ENCODE measurements at places on chromosomes 3 and 15. TPM values are rescaled to one million over a fixed set of nuclear protein-coding genes. Genes with fewer than 3 reads are reported as not detected.
A peak's percentile ranks its signal among the peaks of the same experiment; 100 is the strongest.

The USP4 gene
- total RNA-seq, result 116 TPM

The KY gene
- total RNA-seq, result not detected

The ZIC1 gene
- not detected for total RNA-seq

The COL8A1 gene
- total RNA-seq, result 0.12 TPM

The CFAP20DC gene
- total RNA-seq, result 0.83 TPM

DNA sequence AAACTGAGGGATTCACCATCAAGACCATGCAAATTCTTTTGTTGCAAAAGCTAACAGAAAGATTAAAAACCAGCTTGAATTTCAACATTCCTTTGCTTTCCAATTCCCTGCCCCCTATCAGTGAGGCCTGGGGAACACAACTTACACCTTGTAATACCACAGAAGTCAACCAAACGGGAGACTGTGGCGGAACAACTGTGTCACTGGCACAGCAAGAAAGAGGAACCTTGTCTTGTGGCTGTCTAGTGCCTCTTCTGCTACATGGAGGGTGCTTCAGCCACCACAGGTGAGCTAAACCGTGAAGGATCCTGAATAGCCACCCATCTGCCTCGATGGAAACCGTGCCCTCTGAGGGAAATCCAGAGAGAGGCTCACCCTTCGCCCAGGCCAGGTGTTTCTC, 11.4 kb downstream of the CCDC12 start:
- H3K4me1 ChIP-seq, result peaks cover 73% of the 10 kb centered on the region
- peaks cover 33% of the 10 kb centered on the region for H3K36me3 ChIP-seq
- DNase-seq, result peak; percentile 71
- no peaks in the 10 kb centered on the region for H3K27me3 ChIP-seq

DNA sequence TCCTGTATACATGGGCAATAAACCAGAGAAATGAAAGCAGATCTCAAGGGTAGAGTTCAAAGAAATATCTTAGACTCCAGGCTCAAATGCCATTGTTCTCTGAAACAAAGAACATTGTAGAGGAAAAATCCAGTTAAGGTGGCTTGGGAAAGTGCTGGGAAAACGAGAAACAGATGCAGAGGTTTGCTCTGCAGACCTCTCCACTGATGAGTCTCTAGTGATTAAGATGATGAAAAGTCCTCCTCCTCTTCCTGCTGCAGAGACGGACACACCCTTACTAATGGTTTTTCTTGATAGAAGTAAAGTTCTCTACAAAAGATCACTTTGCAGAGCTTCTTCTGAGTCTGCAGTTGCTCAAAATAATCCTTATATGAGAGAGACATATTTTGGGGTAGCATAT, 264.7 kb downstream of the GABRG3 start:
- no peaks in the 10 kb centered on the region for H3K4me1 ChIP-seq
- no peak overlapping the region for H3K4me3 ChIP-seq
- H3K27ac ChIP-seq, result no peak overlapping the region
- no peaks in the 10 kb centered on the region for H3K36me3 ChIP-seq
- no peak for DNase-seq
- no peaks in the 10 kb centered on the region for H3K27me3 ChIP-seq

GRCh38 chr3:36876181-36876936, 68.5 kb downstream of the TRANK1 start:
- peak; percentile 71 for DNase-seq
- H3K4me1 ChIP-seq, result peaks cover 21% of the 10 kb centered on the region
- no peaks in the 10 kb centered on the region for H3K36me3 ChIP-seq
- H3K27ac ChIP-seq, result peak overlapping the region; percentile 89
- H3K27me3 ChIP-seq, result no peaks in the 10 kb centered on the region

DNA sequence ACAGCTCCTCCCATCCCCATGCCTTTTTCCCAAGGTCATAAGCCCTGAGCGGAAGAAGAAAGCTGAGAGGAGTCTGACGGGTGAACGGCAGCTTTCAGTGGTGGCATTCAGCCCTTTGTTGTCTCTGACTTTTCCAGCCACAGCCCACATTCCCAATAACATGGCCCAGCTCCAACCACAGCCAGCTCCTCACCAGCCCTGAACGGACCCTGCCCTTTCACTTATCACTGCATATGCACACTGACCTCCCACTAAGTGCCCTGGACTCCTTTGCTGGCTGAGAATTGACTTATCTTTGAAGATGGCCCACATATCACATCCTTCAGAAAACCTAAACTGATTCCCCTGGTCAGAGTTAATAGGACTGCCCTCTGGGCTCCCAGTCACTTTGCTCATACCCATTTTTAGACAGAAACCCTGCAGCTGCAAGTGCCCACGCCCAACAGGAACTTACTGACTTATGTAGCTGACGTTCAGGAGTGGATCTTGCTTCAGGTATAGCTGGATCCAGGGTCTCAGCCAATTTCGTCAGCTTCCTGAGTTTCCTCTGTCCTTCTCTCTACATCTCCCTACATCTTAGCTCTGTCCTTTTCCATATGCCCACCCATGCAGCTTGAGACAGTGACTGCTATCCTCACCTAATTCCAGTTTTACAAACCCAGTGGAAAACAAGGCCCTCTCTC, 348.5 kb upstream of the PROK2 start:
- no peak overlapping the region for H3K4me3 ChIP-seq
- H3K27ac ChIP-seq, result no peak overlapping the region
- H3K36me3 ChIP-seq, result no peaks in the 10 kb centered on the region
- no peaks in the 10 kb centered on the region for H3K27me3 ChIP-seq

- peaks cover 2% of the 10 kb centered on the region for H3K36me3 ChIP-seq
- H3K27ac ChIP-seq, result peak overlapping the region; percentile 91
- peak overlapping the region; percentile 63 for H3K4me3 ChIP-seq
- H3K27me3 ChIP-seq, result no peaks in the 10 kb centered on the region
- H3K4me1 ChIP-seq, result peaks cover 65% of the 10 kb centered on the region
Measured at GRCh38 chr15:31327669-31328427, 1.2 kb downstream of the KLF13 start.

DNA sequence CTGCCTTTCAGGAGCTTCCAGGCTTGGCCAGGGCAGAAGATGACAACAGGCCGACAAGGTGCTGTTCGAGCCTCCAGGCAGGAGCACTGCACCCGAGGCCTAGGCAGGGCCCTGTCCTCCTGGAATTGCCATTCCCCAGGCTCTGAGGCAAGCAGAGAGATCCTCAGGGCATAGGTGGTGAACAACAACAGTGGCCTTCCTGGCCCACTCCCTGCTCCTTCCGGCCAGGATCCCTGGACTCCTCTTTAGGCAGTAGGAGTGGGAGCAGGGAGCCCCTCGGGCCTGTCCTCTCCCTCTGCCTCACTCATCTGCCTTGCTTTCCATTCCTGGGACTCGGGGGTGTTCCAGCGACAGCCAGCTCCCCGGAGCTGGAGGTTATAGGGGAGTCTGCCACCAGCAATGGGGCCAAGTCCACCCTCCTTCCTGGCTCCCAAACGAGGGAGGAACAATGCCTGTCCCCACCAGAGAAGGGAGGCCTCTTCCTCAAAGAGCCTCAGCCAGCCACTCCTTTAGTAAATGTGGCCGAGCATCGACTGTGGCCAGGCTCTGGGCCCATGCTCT, 135.0 kb downstream of the NUP210 start:
- no peak for DNase-seq
- H3K27ac ChIP-seq, result no peak overlapping the region
- no peak overlapping the region for H3K4me3 ChIP-seq
- peaks cover 50% of the 10 kb centered on the region for H3K27me3 ChIP-seq
- H3K36me3 ChIP-seq, result no peaks in the 10 kb centered on the region
- H3K4me1 ChIP-seq, result peaks cover 21% of the 10 kb centered on the region

GRCh38 chr15:20340331-20340811, 201.2 kb downstream of the GOLGA6L6 start:
- H3K27me3 ChIP-seq, result no peaks in the 10 kb centered on the region
- peak; percentile 8 for DNase-seq
- no peaks in the 10 kb centered on the region for H3K36me3 ChIP-seq
- no peaks in the 10 kb centered on the region for H3K4me1 ChIP-seq
- no peak overlapping the region for H3K4me3 ChIP-seq

DNA sequence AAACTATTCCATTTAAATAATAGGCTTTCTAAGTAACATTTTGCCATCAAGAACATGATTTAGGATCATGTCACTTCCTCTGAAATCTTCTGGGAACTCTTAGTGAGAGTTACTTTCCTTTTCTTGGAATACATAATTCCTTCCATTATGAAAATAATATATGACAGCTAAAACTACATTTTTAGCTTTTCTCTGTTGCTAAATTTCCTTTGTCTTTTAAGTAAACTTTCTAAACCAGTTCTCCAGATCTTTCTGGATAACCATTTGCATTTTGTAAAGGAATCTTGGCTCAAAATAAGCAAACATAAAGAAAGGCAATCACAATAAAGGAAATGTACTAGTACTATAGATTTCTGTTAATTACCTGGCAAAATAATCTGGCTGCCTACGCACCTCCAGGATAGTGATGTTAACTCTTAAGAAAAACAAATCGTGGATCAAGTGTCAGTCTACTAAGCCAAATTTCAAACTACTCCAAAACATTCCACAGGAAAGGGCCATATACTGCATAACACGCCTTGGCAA, 165.7 kb downstream of the ZNF385D start:
- no peaks in the 10 kb centered on the region for H3K4me1 ChIP-seq
- H3K36me3 ChIP-seq, result no peaks in the 10 kb centered on the region
- DNase-seq, result no peak
- no peak overlapping the region for H3K27ac ChIP-seq
- no peak overlapping the region for H3K4me3 ChIP-seq

- no peak overlapping the region for H3K27ac ChIP-seq
- H3K4me3 ChIP-seq, result no peak overlapping the region
- peak; percentile 63 for DNase-seq
Measured at GRCh38 chr3:177811112-177811511, 613.8 kb upstream of the TBL1XR1 start.

GRCh38 chr3:52670621-52671521, 14.8 kb downstream of the PBRM1 start:
- DNase-seq, result no peak
- no peaks in the 10 kb centered on the region for H3K27me3 ChIP-seq
- no peaks in the 10 kb centered on the region for H3K4me1 ChIP-seq
- peaks cover 34% of the 10 kb centered on the region for H3K36me3 ChIP-seq
- H3K27ac ChIP-seq, result no peak overlapping the region

DNA sequence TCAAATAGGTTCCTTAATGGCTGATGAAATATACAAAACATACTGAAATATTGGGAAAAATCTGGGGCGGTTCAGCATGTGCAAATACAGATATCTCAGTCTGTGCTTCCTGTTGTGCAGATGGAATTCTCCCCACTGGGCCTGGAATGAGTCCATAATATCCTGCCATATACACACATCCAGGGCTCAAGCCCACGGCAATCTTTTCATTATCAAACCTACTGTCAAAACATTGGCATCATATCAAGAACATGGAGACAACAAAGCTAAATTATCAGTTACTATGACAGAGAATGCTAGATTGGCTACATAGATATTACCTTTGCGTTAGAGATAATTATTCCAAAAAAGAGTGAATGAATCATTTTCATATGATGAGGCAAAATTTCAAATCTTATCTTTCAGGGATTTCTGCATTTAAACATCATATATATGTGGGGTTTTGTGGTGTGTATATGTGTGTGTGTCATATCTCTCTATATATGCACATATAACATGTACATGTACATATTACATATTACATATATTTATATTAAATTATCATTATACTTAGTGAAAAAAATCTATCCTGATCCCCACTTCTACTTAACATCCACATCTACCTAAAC, 713.3 kb downstream of the GBE1 start:
- H3K4me1 ChIP-seq, result no peaks in the 10 kb centered on the region
- H3K27me3 ChIP-seq, result no peaks in the 10 kb centered on the region
- no peak overlapping the region for H3K27ac ChIP-seq
- no peaks in the 10 kb centered on the region for H3K36me3 ChIP-seq
- no peak overlapping the region for H3K4me3 ChIP-seq
